Lung microvascular endothelial cell (primary cell): ENCODE measurements at places on chromosomes 16 and 17. TPM values are rescaled to one million over a fixed set of nuclear protein-coding genes. Genes with fewer than 3 reads are reported as not detected.

Gene GAST
- not detected in 2 replicates for total RNA-seq

GRCh38 chr17:70365091-70365583, 195.8 kb downstream of the KCNJ2 start:
- DNase-seq, result no peak

Gene RUNDC1
- 6.5 and 11.1 TPM in 2 replicates for total RNA-seq

- DNase-seq, result no peak
These were observed 17.5 kb upstream of the FBXO47 start for GRCh38 chr17:38984666-38985065.

GRCh38 chr16:14013571-14014283, 57.4 kb upstream of the MRTFB start:
- DNase-seq, result no peak

Gene GRIN2C
- under 0.01 TPM in 2 replicates for total RNA-seq

DNA sequence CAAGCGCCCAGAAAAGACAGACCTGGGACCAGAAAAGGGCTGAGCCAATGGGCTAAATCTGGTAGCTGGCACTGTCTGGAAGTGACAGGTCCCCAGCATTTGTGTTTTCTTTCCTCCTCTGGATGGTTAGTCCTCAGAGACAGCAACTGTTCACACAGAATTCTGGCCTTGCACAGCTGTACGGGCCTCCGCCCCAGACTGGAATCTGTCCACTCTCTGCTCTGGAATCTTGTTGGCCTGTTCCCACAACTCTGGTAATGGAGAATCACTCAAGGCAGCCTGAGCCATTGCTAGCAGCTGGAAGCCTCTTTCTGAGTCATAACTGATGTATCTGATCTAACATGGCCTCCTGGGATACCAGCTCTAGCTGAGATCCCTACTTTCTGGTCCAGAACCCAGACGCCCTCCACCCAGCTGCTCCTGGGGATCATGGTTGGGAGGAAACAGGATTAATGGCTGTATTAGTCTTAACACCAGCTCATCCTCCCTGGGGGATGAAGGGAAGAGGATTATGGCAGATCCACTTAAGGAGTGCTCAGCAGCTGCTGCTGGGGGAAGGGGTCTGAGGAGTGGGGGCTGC, 9.1 kb downstream of the ZNF668 start:
- peak; percentile 77 for DNase-seq

Gene TMEM220
- total RNA-seq, result 1.1 and 2.4 TPM in 2 replicates

- DNase-seq, result no peak
These were observed 27.2 kb downstream of the NAGPA start for GRCh38 chr16:5006348-5007193.

DNA sequence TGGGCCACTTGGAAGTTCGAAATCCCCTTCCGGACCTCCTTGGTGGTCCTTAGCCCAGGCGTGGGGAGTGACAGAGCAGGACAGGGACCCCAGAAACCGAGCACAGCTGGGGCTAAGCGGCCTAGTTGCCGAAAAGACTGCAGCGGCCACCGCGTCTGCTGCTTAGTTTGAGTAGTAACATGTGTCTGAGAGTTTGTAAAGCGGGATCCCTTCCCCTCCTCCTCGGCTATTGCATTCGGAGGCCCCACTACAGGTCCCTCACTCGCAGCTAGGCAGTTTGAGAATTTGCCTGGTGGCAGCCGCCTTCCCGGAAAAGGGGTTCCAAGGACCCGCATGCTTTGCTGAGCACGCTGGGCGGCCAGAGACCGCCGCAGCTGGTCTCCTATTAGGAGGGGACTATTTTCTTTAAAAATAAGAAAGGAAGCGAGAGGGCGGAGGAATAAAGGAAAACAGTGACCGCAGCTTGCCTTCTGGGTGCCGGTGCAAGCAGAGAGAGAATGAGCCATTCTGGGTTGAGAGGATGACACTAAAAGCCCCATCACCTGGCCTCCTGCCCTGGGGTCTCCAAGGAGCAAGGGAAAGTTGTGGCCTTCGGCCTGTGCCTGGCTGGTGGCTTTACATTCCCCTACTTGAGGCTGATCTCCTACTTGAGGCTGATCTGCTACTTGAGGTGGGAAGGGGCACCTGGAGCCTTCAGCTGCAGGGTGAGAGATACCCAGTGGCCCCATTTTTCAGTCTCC, 1.1 kb upstream of the HOXB5 start:
- DNase-seq, result no peak

DNA sequence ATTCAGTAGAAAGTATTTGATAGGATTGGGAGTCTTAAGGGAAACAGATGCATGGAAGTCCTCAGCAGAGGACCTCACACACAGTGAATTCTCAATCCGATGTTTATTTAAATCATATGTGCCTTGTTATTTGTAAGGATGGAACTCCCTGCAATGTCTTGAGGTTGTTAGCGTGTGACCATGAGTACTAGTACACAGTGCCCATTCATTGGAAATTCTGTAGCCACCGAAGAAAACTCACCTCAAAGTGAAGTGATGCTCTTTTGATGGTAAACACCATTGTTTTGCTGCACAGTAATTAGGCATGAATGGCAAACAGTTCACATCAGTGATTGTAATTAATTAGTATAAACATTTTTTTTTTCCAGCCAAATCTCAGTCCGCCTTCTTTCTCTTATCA, 173.6 kb downstream of the MSI2 start:
- no peak for DNase-seq

DNA sequence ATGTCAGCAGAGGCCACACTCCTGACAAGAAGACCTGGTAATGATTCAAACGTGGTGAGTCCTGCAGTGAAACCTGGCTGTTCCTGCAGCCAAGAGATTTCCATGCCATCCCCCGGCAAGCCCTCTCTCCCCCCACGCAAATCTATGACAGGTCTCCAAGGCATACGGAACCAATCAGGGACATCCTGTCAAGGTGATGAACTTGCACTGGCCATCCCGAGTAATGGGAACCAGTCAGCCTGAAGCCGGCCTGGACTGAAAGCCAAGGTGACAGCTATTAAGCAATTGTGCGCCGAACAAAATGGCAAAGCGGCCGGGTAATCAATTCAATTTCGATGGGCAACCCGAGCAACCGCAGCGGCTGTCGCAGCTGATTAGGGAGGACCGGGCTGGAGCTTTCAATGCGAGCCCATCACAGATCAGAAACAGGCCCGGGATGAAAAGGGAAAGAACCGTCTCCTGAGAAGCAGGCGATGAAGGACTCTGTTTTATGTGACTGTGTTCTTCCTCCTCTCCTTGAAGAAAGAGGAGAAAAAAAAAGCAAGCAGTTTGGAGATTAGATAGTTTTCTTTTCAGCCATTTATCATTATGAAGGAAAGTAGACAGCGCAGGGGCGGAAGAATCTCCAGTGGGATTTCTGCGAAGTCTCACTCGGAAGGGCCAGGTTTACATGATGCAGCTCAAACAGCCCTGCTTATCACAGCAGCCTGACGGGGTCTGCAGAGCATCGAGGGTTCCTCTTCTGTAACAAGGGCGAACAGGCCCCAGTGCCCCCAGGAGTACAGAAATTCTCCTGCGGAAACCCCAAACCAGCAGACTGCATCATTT, 35.2 kb downstream of the TBX4 start:
- no peak for DNase-seq

DNA sequence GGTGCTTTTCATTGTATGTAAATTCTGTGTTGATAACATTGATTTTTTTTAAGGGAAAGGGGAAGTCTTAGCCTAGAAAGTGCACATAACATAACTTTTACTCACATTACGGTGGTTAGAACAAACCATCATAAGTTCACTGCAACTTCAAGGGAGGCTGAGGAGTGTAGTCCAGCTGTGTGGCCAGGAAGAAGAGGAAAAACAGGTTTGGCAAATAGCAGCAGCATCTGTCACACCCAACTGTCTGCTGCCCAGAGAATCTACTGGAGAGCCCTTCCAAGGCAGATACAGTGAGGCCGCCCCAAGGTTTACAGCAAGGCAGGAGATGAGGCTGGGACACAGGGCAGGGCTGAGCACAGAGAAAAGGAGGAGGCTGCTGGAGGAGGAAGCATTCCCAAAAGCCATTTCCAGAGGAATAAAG, 60.6 kb downstream of the AIPL1 start:
- no peak for DNase-seq

Gene RNU2-1
- not detected in 2 replicates for total RNA-seq

- peak; percentile 83 for DNase-seq
These were observed 5.5 kb downstream of the GAS2L2 start for GRCh38 chr17:35747540-35748017.

Gene HASPIN
- total RNA-seq, result 1.6 and 3.3 TPM in 2 replicates

Gene TAT
- not detected in 2 replicates for total RNA-seq

- DNase-seq, result peak; percentile 49
These were observed 4.0 kb downstream of the MAFG start for GRCh38 chr17:81923302-81924260.

DNA sequence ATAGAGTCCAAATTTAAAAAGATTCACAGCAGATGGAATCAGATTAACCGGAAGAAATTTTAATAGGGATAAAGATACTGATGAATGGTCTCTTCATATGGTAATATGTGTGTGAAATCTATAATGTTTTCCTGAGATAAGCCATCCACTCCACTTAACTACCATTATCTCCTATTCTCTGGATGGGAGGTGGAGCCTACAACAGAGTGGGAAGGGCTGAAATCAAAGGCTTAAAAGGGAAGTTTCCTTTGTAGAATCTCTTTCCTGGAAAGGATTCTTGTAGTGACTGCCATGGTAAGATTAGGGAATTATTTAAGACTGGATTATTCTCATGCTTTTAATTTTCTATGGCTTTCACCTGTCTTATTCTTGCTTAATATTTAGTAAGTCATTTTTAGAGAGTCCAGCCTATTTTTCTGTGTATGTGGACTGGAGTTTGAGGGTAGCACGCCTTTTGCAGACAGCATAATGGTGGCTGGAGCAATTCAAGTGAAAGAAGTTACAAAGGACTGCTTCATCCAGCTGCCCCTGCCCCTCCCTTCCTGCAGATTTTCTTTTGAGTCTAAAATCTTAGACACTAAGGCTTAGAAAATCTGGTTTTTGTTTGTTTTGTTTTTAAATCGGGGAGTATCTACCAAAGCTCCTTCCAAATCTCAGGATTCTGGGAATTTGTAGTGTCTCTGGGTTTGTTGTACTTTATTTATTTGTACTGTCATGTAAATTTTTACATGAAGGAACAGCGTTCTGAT, 26.5 kb downstream of the KAT7 start:
- DNase-seq, result no peak

Gene SLC6A4
- 2.6 and 5.0 TPM in 2 replicates for total RNA-seq

Gene OR1F1
- total RNA-seq, result not detected in 2 replicates

Gene CAVIN1
- 342 and 371 TPM in 2 replicates for total RNA-seq

Gene PDPK1
- total RNA-seq, result 12.6 and 16.3 TPM in 2 replicates

Gene TMEM132E
- total RNA-seq, result not detected in 2 replicates

- DNase-seq, result no peak
These were observed 33.1 kb downstream of the CACNG3 start for GRCh38 chr16:24289166-24289700.
